ENCODE measurements at places on chromosomes 11 and 22.

GRCh38 chr11:73072935-73073481, 69.1 kb downstream of the FCHSD2 start:
- DNase-seq = peak; percentile 54

GRCh38 chr11:2655834-2656622, 43.8 kb downstream of the KCNQ1OT1 start:
- peak; percentile 13 for DNase-seq

DNA sequence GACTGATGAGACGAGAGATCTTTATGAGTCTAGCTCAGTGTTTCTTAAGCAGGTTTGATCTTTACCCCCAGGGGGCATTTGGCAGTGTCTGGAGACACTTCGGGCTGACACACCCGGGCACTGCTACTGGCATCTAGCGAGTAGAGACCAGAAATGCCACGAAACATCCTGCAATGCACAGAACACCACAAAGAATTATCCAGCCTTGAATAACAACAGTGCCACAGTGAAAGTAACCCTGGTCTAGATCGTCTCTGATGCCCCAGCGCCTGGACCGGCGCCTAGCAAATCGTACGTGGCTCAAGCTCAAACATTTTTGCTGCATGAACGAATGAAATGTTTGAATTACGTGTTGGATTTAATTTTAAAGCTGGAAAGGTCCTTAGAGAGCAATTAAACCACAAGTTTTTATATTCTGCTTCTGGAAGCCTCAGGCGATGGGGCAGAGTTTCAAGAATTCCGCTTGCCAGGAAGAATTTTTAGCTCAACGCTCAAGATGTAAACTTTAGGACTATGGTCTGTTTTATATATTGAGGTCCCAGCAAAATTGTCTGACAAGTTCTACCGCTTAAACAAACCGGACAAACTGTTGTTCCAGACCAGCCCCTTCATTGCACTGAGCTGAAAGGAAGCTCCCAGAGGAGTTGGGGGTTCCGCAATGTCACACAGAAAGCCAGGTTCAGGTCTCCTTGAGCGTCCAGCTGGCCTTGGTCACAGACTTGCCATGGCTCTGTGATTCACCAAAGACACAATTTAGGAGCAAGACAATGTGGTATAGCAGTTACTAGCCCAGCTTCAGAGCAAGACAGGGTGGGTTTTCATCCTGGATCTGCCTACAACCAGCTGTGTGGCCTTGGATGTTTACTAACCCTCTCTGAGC, 44.2 kb upstream of the SMTN start:
- DNase-seq = peak; percentile 77

DNA sequence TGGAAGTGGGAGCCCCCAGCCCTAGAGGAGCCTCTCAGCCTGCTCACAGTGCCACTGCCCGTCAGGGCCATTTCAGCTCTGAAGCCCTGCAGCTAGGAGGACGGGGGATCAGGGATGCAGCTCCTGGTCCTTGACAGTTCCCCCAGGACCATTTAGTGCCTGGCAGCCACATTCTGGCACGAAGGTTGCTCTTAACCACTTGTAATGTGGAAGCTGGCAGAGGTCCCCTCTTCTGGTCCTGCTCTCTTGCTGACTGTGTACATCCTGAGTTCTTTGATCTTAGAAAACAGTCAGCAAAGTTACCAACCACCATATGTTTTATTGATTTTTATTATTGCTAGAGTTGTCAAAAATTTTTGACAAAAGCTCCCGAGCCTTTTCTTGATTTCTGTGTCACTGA, 44.2 kb downstream of the CABIN1 start:
- no peak for DNase-seq

DNA sequence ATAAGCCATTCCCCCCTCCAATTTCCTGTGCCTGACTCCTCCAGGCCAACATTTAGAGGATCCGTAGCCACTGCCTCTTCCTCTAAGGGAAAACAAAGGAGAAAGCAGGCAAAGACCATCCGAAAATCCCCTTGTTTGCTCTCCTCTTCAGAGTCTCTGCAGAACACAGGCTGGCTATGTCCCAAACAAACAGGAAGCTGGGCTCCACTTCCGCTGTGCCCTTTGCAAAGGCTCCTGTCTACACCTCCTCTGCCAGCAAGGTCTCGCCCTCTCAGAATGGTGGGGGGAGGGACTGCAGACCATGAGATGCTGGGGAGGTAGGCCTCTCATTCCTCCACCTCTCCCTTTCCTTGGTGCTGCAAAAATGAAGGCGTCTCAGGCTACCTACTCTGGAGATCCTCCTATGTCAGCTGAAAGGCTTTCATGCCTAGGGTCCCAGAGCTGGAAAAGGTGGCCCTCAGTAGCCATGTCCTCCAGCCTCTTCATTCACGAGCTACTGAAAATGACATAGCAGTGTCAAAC, 596.2 kb downstream of the BUD13 start:
- DNase-seq = no peak

GRCh38 chr11:61777234-61778090, 14.9 kb downstream of the TMEM258 start:
- no peak for DNase-seq

DNA sequence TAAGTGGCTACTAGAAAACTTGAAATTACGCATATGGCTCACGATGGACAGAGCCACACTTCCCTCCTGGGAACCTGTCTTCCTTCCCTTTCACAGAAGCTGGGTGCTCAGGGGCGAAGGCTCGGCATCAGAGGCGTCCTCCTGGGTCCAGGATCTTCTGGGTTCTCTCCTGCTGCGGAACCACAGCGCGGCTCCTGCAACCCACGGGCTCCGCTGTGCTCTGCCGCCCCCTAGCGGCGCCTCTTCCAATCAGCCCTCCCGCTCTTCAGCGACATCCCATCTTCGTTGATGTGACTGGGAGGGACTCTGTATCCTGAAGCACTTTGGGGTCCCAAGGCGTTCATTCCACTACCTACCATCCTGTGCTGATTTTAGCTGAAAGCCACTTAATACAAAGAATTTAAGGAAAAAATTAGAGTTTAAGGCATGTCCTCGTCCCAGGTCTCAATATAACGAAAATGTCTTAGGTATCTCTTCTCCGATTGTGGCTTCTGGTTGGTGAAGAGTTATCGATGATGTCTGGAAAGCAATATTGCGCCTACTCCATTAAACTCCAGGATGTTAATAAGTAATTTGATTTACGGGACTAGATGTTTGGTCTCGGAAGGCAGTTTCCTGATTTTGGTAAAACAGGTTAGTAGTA, 14.8 kb upstream of the RPS3 start:
- peak; percentile 70 for DNase-seq

GRCh38 chr22:34111210-34111824, 191.0 kb upstream of the LARGE1 start:
- peak; percentile 6 for DNase-seq

DNA sequence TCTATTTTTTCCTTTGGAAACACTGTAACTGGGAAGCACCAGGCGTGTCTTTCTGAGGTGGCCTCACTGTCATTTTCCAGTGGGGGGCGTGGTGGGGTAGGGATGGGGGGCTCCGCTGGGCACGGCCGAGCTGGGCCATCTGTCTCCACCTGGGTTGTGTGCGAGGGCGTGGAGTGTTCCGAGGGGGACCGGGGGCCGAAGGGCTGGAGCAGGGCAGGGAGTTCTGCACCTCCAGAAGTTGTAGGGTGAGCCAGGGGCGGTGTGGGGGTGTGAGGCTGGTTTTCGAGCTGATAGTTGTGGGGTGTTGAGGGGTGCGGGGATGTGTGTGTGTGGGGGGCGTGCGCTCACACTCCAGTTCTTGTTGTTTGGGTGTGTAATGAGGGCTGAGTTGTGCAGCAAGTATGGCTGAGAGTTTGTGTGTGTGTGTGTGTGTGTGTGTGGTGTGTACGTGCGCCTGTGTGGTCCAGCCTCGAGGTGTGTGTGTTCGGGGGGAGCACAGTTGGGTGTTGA, 10.8 kb downstream of the YPEL4 start:
- peak; percentile 24 for DNase-seq

DNA sequence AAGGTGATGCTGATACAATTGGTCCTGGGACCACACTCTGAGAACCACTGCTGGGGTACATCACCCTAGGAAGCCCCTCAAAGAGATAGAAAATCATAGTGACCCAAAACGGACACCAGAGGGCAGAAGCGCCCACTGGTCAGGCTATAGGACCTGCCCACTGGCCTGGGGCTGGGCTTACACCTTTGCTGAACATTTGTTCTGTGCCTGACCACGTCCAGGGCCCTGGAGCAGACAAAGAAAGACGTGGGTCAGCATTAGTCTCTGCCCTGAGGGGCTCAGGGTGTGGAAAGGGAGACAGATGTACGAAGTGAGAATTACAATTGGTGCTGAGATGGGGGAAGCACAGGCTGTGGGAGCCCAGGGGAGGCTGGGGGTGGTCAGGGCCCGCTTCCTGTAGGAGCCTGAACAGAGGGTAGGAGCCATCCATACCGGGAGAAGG, 14.4 kb upstream of the SERPINH1 start:
- peak; percentile 77 for DNase-seq

- no peak for DNase-seq
Observed at GRCh38 chr11:70549386-70549785, 151.1 kb downstream of the CTTN start.

DNA sequence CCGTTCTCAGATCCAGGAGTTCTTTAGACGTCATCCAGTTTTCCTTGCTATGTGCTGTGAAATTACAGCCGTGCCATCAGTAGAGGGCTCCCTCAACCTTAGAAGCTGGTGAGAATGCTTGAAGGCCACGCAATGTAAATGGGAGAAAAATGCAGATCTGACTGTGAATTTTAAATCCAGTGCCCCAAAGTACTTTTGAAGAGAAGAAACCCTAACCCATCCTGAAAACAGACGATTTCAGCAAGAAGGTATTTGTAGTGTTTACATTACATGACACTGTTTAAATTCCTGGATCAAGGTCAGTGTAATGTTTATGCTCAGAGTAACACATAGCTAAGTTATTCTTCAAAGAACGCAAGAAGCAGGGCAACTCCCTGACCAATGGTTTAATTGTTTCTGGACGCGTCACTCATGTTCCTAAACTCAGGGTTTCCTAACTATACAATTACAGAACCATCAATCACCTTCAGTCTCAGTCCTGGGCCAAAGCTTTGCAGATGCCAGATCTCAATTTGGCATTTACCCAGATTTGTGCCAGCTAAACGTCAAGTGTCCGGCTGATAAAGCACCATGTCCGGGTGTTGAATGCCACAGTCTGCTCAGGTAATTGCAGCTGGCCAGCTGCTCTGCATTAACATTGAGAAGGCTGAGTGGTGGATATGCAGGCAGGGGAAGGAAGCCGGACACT, 38.2 kb downstream of the ADAMTS8 start:
- peak; percentile 87 for DNase-seq

GRCh38 chr11:11935536-11935935, 72.9 kb downstream of the DKK3 start:
- no peak for DNase-seq

- peak; percentile 88 for DNase-seq
Observed at GRCh38 chr11:67351275-67352005, 1.9 kb downstream of the POLD4 start.

DNA sequence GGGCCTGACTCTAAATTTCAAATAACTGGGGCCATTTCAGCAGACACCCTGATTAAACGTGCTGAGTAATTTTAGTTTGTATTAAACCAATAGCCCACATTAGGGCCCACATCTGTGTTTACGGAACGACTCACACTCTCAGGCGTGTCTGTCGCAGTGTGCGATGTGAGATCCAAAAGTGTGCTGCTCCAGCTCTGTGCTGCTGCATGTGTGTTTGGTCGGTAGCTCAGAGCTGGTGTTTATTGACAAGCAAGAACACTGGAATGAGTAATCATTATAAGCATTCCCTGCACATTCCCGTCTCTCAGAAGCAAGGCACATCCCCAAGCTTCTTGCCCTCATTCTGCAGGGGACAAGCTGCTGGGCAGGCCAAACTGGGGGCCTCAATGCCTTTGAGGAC, 7.8 kb downstream of the OPCML start:
- no peak for DNase-seq

- DNase-seq = no peak
Observed at GRCh38 chr22:27709919-27710675, 91.5 kb downstream of the MN1 start.

DNA sequence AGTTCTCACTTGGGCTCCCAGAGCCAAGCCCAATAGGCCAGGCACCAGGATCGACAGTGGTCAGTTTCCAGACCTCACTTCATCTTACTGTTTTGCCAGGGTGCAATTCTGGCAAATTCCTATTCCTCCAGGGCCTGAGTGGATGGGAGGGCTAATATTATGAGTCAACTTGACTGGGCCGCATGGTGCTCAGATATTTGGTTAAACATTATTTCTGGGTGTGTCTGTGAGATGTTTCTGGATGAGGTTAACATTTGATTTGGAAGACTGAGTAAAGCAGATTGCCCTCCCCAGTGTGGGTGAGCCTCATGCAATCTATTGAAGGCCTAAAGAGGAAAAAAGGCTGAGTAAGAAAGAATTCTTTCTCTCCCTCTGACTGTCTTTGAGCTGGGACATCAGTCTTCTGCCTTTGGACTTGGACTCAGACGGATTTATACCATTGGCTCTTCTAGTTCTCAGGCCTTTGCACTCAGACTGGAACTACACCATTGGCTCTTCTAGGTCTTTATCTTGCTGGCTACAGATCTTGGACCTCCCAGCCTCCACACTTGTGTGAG, 132.9 kb upstream of the ZBED5 start:
- DNase-seq = peak; percentile 65

DNA sequence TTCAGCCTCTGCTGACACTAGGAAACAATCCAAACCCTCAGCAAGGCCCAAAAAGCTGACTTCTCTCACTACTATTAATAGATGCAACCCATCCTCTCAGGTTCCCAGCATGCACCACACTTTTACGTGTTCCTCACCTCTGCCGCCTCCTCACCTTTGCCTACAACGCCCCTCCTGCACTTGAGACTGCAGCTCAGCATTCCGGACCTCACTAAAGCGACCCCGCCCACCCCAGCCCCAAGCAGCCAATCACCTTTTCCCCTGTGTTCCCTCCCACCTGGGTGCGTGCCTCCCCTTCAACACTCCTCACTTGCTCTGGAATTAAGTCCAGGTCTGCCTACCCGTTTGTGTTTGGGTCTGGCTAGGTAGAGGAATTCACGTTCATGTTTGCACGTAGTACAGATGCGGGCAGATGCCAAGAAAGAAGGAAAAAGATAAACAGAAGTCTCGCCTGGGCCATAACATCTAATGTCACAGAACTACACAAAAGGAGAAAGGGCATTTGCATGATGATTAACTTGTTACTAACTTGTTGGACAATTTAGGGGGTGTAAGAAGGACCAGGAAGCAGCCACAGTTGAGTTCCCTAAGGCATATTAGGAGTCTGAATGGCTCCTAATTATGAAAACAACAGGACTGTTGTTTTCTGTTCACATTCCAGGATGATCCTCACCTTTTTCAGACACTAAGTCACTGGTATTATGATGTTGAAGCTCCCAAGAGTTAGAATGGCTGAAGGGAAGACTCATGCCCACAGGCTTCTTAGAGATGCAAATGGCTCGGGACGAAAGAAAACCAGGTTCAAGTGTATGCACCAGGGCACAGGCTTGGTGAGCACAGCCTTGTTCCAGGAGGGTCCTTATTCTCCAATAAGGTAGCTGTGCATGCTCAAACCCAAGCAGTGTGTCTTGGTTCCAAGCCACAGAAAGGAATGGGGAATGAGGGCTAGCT, 102.2 kb downstream of the MICAL3 start:
- no peak for DNase-seq

- no peak for DNase-seq
Observed at GRCh38 chr22:32800158-32800882, 1.2 kb upstream of the TIMP3 start.

- DNase-seq = peak; percentile 58
Observed at GRCh38 chr22:42179616-42180015, 49.0 kb upstream of the CYP2D6 start.

GRCh38 chr22:41557401-41558240, 3.2 kb upstream of the CSDC2 start:
- peak; percentile 94 for DNase-seq

- DNase-seq = no peak
Observed at GRCh38 chr11:104934594-104934993, 33.8 kb downstream of the CASP4 start.

Data from fibroblast of the aortic adventitia (primary cell).